ENCODE measurements at places on chromosomes 16 and 17. TPM values are rescaled to one million over a fixed set of nuclear protein-coding genes. Genes with fewer than 3 reads are reported as not detected.

Gene KRTAP2-3
- not detected for total RNA-seq

Gene CNGB1
- not detected for total RNA-seq

Gene KARS1
- 183 TPM for total RNA-seq

Gene QRICH2
- 2.9 TPM for total RNA-seq

Gene NME1
- total RNA-seq: 136 TPM

Gene PIMREG
- 20.2 TPM for total RNA-seq

Gene HID1
- total RNA-seq: 11.5 TPM

Gene MRC2
- total RNA-seq: 44.9 TPM

Gene NRN1L
- not detected for total RNA-seq

Gene GPR142
- not detected for total RNA-seq

Gene ASPHD1
- total RNA-seq: 1.2 TPM

Gene CTRB2
- total RNA-seq: not detected
